ENCODE measurements at places on chromosomes 3 and 15. TPM values are rescaled to one million over a fixed set of nuclear protein-coding genes. Genes with fewer than 3 reads are reported as not detected.

DNA sequence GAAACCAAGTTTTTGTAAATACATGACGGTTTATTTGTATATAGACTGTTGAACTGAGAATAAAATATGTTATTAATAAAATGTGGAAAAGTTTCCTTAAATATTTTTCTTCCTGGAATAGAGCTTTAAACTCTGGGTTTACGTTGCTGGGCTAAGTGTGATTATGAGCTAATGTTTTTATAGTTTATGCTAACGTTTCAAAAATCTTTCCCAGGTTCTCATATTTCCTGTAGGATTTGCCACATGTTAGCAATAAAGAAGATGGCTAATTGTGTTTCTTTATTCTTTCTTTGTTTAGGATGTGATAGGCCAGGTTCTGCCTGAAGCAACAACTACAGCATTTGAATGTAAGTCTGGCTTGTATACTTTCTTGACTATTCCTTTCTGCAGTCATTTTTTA lies 7.2 kb downstream of the MAP2K5 start:
- ATAC-seq: no peak

Gene KNG1
- total RNA-seq: not detected

Gene NAA80
- total RNA-seq: 4.4 TPM

DNA sequence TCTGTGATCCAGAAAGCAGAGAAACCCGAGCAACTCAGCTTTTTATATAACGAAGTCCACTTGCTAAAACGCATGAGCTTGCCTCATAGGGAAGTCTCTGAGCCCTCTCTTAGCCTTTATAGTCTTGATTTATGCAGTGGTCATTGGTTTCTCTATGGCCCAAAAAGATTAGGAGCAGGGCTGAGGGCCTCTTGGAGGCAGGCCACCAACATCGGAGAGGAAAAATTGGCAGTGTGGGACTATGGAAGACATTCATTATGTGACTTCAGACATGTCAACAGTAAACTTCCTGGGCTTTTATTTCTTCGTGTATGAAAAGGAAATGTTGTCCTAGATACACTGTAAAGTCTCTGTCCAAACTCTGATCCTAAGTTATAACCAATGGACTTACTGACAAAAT lies 13.5 kb downstream of the RAB8B start:
- ATAC-seq: peak; percentile 14

Gene ZIC4
- total RNA-seq: 12.1 TPM

DNA sequence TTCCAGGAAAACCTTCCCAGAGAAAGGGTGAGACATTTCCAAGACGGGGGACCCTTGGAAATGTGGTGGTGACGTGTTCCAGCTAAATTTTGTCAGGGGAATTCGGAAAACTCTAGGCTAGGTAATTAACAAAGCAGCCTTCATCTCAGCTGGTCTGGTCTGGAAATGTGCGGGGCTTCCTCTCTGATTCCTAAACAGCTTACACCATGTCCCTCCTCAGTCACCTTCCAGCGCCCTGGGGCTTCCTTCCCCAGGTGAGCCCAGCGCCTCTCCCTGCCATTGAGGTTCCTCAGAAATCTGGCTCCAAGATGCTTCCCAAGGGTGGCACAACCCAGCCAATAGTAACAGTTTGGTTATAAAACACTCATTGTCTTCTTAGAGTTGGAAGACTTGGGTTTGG lies 571 bp downstream of the ACAD9 start:
- no peak for ATAC-seq

Gene DUOXA1
- not detected for total RNA-seq

- ATAC-seq: no peak
Measured at GRCh38 chr3:48655606-48656005, 7.1 kb downstream of the CELSR3 start.

Gene FAIM
- 18.4 TPM for total RNA-seq

DNA sequence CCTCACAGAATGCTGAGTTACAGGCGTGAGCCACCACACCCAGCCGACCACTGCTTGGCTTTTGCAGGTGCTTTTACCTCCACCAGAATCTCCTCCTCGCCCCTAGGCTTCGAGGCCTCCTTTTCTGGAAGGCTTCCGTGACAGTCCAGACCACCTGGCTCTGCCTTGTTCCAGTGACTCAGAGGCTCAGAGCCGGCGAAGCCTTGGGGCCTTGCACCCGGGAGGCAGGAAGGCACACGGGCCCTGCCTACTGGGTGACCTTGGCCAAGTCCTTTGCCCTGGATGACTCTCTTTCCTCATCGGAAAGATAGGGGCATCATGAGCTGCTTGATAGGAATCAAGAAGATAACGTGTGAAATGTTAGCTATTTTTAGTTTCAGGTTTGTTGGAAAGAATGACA lies 31.3 kb upstream of the FURIN start:
- ATAC-seq: no peak

Gene OXTR
- total RNA-seq: 2.1 TPM

DNA sequence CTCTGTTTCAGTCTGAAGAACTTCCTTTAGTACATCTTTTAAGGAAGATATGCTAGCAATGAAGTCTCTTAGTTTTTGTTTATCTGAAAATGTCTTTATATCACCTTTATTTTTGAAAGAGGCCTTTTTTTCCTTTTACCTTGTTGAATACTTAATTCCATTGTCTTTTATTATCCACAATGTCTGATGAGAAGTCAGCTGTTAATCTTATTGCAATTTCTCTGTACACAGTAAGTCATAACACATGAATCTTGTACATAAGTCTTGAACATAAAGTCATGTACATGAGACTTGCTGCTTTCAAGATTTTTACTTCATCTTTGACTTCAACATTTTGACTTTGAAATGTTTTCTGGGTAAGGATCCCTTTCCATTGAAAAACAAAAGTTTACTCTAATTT lies 424.3 kb upstream of the ATP10A start:
- no peak for ATAC-seq

DNA sequence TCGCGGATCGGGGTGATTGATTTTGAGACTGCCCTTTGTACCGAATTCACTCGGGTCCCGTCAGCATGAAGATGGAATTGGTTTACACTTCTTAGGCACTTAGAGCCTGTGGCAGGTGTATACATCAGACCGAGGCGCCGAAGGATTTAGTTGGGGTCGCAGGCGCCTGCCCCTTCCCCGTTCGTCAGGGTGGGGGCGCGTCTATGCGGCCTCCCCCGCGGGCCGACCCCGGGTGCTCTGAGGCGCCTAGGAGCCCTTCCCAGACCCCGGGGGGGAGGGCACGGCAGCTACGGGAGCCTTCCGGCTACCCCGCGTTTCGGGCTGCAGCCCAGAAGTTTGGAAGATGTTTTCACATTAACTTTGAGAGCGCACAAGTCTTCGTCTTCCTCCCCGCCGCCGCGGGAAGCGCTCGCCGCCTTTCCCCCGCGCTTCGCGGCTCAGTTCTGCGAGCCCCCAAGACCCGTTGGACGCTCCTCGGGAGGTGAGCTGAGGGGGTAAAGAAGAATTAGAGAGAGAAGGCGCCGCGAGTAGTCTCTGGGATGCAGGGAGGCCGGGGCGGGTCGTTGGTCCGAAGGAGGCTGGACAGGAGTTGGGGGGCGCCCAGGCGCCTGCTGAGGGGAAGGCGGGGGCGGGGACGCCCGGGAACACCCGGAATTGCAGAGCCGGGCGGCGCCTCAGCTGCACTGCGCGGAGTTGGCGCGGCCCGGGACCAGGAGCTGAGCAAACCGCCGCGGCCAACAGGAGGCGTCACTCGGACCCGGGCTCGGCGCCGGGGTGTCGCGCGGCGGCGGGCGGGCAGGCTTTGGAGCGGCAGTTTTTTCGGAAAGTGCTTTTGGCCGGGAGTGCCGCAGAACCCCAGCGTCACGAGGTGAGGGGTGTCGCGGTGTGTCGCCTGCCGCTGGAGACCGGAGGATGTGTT lies 780 bp downstream of the TIPARP start:
- ATAC-seq: peak; percentile 11

Gene TJP1
- 375 TPM for total RNA-seq

- no peak for ATAC-seq
Measured at GRCh38 chr15:50786871-50787270, 21.4 kb upstream of the SPPL2A start.

DNA sequence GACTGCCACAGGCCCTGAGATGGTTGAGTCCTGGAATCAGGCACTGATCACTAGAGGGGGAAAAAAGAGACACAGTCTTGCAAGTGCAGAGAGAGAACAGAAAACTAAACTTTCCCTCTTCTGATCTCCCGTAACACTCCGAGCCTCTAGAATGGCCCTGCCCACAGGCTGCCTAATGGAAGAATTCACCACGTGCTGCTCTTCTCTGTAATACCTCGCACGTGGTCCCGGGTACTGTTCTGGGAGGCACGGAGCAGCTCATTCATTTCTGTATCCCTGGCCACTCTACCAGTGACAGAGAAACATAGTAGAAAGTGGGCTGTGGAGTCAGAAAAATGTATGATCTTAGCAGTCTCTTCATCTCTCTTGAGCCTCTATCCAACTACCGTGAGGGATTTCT lies 30.4 kb downstream of the VGLL4 start:
- ATAC-seq: no peak

- peak; percentile 51 for ATAC-seq
Measured at GRCh38 chr3:156816091-156816793, 9.9 kb upstream of the LEKR1 start.

DNA sequence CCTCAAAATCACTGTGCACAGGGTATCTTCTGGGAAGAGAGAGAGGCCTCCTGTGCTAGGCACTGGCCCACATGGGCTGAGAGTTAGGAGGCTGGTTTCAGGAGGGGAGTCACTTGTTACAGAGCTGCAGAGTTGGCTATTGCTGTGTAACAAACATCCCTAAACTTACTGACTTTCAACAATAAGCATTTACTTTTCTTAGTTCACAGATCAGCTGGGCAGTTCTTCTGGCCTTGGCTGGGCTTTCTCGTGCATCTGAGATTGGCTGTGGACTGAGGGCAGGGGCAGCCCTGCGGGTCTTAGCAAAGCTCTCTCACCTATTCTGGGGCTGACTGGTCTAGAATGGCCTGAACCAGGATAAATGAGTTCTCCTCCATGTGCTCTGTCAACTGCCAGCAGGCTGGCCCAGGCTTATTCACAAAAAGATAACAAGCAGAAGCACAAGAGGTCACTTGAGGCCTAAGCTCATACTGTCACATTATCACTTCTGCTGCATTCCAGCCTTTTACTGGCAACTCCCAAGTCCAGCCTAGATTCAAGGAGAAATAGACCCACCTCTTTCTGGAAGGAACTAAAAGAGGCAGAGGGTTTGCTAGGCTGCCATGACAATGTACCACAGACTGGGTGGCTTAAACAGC lies 17.2 kb upstream of the RBSN start:
- ATAC-seq: peak; percentile 88

Gene TPRG1
- total RNA-seq: 2.5 TPM

Gene PLSCR4
- total RNA-seq: 0.32 TPM

GRCh38 chr15:68285259-68285980 lies 7.9 kb downstream of the FEM1B start:
- ATAC-seq: no peak

Gene RBP2
- not detected for total RNA-seq

Gene FOXB1
- total RNA-seq: 9.1 TPM

Gene IL12A
- total RNA-seq: 0.67 TPM

Measured in motor neuron (in vitro differentiated cells).